Right cardiac atrium (tissue), 5 donors: ENCODE measurements at places on chromosomes 7 and 10. TPM values are rescaled to one million over a fixed set of nuclear protein-coding genes. Genes with fewer than 3 reads are reported as not detected.

GRCh38 chr7:111074071-111074747, 16.7 kb upstream of the LRRN3 start:
- no peak for DNase-seq

OR2A5 gene
- total RNA-seq, result not detected

- no peak for DNase-seq
Measured at GRCh38 chr7:64099656-64100531, 54.7 kb downstream of the ZNF727 start.

DNA sequence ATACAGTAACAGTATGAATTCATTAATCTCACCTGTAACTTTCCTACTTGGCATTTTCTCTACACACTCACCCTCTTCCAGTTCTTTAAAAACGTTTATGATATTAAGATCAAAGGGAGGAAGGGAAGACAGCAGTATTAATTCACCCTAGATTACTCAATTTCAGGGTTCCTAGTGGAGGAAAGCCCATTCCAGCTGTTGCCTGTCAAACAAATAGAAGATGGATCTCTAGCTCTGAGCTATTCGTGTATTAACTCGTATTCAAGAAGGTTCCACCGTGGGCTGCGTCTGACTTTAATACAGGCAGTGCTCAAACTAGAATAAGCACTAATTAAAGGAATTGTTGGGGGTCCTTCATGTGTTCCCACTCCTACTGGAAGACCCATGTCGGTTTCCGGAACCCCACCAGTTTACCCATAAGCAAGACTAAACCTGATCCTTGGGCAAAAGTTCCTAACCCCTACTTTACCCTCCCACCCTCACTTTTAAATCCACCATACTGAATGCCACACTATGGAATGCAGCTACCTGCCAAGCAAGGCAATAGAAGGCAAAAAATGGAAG, 2.1 kb downstream of the NANOS1 start:
- DNase-seq, result no peak
